ENCODE measurements at places on chromosomes 3 and 15. TPM values are rescaled to one million over a fixed set of nuclear protein-coding genes. Genes with fewer than 3 reads are reported as not detected.
A peak's percentile ranks its signal among the peaks of the same experiment; 100 is the strongest.

DNA sequence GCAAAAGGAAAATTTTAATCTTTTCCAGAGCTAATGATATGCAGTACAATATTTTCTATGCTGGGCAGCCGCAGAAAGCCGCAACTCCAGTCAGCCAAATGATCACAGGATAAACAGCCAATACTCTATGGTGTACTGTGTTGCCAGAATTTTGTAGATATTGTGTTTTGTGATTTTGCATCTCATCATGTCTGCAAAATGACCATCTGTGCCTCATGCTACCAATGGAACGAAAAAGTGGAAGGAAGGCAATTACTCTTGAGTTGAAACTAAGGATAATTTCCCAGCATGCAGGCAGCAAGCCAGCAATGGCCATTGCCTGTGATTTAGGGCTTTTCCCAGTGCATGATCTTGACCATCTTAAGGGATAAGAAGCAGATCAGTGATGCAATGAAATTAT lies 891.9 kb downstream of the PLOD2 start:
- no peak for DNase-seq

DNA sequence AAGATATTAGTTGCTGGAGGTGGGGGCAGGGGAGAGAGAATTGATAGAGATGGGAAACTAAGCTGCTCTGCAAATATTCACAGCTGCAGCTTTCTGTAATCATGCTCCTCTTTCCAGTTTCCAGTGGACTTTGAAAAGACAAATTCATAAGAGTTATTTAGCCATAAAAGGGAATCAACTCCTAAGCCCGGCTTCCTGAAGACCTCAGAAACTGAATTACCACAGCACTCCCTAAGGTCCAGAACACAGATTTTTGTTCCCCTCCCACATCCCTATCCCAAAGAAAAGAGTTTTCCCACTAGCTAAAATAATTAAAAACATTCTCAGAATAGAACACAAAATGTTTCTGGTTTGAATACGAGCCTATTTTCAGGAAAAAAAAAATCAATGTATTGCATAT lies 871.8 kb upstream of the NR2F2 start:
- DNase-seq, result no peak

- no peak for DNase-seq
Observed at GRCh38 chr15:50256188-50257041, 9.1 kb downstream of the HDC start.

DNA sequence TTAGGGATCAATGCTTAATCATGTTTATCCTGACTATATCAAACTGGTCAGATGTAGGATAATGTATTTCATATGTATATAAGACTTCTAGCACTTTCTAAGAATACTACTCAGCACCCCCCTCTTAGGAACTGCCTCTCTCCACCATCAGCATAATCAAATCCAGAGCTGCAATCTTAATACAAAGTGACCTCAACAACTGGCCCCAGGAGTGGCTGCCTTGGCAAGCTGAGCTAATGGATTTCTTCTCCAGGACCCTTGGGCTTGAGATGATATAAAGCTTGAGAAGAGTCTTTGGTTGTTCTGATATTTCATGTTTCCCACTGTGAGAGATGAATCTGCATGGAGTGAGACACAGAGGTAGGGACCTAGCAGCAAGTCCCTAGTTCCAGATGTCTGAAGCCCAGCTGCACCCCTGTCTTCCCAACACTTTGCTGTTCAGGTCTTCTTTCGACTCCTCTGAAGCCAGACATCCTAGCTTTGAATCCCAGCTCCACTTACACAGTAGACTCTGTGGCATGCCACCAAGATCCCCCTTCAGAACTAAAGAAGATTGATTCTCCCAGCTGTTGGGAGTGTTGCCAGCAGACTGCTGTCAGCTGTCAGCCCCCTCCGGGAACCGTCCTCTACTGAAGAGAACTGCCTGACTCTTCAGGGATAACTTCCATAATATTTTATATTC lies 309.3 kb upstream of the UBE2E2 start:
- no peak for DNase-seq

DNA sequence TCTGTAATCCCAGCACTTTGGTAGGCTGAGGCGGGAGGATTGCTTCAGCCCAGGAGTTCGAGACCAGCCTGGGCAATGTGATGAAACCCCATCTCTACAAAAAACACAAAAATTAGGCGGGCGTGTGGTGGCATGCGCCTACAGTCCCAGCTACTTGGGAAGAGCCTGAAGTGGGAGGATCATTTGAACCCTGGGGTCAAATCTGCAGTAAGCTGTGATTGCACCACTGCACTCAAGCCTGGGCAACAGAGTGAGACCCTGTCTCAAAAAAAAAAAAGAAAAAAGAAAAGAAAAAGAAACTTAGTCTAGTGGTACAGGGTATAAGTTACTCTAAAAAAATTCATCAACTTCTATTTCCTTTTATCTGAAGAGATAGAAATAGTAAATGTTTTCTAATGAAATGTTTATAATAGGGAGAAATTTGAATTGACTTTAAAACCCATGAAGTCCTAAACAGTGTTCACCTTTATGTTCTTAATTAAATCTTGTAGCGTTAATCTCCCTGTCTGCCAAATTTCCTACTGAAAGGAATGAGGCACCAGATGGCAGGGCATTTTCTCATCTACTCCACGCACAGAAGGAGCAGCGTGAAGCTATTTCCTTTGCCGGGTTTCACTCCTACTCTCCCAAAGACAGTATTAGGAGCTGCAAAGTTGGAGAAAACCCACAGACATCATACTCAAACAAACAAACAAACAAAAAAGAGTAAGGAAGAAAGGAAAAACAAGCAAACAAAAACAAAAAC lies 1.9 kb downstream of the PCLAF start:
- DNase-seq, result no peak

GRCh38 chr3:42159147-42159546 lies 68.0 kb downstream of the TRAK1 start:
- DNase-seq, result no peak

DNA sequence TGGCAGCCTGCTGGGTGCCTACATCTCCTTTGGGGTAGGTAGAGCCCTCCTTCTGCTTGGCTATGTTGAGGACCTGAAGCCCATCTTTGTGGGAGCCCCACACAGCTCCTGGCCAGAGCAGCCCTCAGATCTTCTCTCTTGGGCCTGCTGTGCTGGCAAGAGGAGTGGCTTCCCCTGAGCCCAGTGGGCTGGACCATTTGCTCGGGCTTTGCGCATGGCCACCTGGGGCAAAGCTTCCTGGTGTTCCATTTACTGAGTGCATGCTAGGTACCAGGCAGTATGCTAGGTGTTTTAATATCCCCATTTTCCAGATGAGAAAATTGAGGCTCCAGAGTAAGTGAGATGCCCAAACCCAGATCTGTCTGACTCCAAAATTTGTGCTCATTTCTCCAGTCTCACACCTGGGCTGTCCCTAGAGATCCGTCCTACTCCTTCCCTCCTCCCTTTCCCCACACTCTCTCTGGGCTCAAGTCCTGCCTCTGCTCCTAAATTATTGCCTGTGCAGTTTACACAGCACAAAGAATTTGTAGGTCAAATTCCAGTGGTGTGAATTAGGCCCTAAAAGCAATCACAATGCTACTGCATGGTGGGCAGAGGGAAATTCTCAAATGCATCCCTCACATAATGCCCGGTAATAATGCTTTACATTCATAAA lies 39.7 kb downstream of the SLC28A1 start:
- no peak for DNase-seq

GRCh38 chr15:88091444-88092016 lies 165.0 kb downstream of the NTRK3 start:
- DNase-seq, result no peak

- no peak for DNase-seq
Observed at GRCh38 chr3:134798681-134799311, 3.7 kb downstream of the EPHB1 start.

- DNase-seq, result no peak
Observed at GRCh38 chr15:70197945-70198361, 100.2 kb upstream of the TLE3 start.

GRCh38 chr3:134460965-134461364 lies 24.8 kb downstream of the ANAPC13 start:
- DNase-seq, result no peak

GRCh38 chr3:55828712-55829111 lies 341.6 kb upstream of the WNT5A start:
- no peak for DNase-seq

- DNase-seq, result no peak
Observed at GRCh38 chr3:33377489-33377888, 62.7 kb downstream of the UBP1 start.

DNA sequence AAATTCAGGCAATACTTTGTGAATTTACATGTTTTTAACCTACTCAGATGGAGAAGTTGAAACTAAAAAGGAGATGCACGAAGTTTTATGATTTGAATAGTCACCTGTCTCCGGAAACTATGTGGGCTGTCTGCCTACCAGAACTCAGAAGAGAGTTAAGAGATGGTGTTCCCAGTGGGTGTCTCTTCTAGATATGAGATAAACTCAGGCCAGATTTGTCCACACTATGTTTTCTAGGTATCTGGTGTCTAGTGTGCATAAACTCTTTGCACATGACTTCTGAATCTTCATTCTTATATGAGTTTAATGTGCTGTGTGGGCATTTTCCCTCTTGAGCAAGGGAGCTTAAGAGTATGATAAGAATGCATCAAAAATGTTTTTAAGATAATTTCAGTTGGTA lies 222.8 kb downstream of the FOXP1 start:
- no peak for DNase-seq

DNA sequence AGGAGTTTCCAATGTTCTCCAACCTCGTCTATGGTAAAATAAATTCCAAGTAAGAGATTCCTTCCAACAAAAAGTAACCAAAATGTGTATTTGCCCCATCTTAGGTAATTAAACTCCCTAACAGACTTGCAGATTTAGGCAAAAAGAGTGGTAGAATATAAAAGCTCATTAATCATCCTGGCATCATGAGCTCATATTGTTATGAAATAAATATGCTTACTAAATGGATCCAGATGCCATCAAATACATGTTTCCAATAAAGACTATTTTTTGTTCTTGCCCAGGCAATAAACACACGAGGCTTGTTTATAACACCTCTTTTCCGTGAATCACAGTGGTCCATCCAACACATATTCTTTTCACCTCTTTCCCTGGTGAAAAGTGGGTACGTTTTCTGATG lies 189.4 kb downstream of the THSD4 start:
- no peak for DNase-seq

GRCh38 chr15:79948095-79948695 lies 22.8 kb downstream of the BCL2A1 start:
- no peak for DNase-seq

GRCh38 chr3:21876782-21877181 lies 125.8 kb upstream of the ZNF385D start:
- DNase-seq, result no peak

GRCh38 chr3:174216946-174217718 lies 642.0 kb upstream of the NAALADL2 start:
- DNase-seq, result no peak

DNA sequence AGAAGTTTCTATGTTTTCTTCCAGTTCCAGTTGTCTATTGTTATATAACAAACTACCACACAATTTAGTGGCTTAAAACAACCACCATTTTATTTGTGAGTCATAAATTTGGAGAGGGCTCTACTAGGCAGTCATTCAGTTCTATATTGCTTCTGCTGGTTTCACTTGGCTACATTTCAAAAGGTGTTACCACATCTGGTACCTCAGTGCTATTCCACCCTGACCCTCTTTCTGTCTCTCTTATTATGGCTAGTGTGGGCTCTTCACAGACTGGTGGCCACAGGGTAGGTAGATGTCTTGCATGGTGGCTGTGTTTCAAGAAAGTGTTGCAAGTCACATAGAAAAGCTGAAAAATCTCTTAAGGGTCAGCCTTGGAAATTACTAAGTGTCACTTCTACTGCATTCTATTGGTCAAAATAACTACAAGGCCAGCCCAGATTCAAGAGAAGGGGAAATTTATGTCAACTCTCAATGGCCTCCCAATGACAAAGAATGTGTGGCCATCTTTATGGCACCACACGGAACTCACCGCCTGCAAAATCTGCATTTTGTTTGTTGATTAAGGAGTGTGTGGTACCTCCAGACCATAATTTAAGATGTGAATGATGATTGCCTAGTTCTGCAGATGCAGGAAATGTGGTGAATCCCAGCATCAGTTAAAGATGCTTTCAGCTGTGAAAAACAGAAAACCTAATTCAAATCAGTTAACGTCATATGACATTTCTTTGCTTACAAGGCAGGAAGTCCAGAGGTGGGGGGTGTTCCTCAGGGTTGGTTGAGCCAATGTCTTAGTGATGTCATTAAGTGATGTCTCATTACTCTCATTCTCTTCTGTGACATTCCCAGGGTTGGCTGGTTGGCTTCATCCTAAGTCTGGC lies 105.8 kb upstream of the RASGRP1 start:
- DNase-seq, result no peak

GRCh38 chr15:98146031-98146820 lies 185.7 kb downstream of the ARRDC4 start:
- no peak for DNase-seq

GRCh38 chr3:96657710-96658109 lies 156.7 kb upstream of the EPHA6 start:
- DNase-seq, result no peak

DNA sequence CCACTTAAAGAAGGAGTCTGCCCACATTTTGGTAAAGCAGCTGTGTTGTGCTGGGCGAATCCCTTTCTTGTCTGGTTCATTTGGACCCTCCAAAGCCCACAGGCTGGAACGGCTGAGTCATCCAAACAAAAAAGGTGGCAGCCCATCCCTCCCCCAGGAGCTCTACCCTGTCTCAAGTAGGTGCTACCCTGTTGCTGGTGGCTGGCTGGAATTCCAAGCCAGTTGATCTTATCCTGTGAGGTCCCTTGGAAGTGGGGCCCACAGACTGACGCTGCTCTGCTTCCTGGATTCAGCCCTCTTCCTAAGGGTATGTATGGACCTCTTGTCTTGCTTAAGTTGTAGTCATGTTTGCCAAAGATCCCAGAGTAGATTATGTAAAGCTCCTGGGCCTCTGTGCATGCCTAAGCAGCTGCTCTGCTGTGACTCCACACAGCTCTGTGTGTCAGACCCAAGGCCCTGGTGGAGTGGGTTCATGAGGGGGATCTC lies 44.5 kb downstream of the CCR1 start:
- no peak for DNase-seq

- DNase-seq, result no peak
Observed at GRCh38 chr3:130093741-130094391, 12.2 kb downstream of the ALG1L2 start.

GRCh38 chr15:51622604-51623370 lies at the start of gene DMXL2:
TSS of gene DMXL2 (minus strand) at chr15:51622771. CDS start at chr15:51622545, 226 bp downstream.
- DNase-seq, result peak; percentile 70

- no peak for DNase-seq
Observed at GRCh38 chr3:115293321-115293720, 146.2 kb upstream of the ZBTB20 start.

Gene CYP8B1
- total RNA-seq, result not detected

Gene HRG
- total RNA-seq, result not detected

Gene SAMMSON
- not detected for total RNA-seq

Gene CD200
- total RNA-seq, result 20.8 TPM

Gene ENTPD3
- 1.5 TPM for total RNA-seq

Gene TM4SF1
- total RNA-seq, result 290 TPM

Gene HAUS2
- 29.3 TPM for total RNA-seq

Gene ZSCAN2
- total RNA-seq, result 7.8 TPM

Gene TGM4
- not detected for total RNA-seq
